ENCODE measurements at places on chromosomes 12 and 14.

- no peak for DNase-seq
Observed at GRCh38 chr14:101360054-101360911, 201.0 kb upstream of the DIO3 start.

DNA sequence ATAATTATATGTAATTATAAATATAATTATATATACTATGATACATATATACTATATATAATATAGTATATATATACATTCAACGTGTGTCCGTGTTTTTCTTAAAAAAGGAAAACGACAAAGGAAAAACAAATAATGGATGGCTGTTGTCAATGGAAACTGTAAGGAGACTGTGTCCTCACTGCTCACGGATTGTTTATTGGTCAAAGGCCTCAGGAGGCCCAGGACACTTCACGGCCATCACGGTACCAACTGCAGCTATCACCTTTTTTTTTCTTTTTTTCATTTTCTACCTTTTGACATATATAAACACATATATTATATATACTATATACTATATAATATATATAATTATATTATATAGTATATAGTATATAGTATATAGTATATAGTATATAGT lies 113.4 kb downstream of the SPTSSA start:
- no peak for DNase-seq

DNA sequence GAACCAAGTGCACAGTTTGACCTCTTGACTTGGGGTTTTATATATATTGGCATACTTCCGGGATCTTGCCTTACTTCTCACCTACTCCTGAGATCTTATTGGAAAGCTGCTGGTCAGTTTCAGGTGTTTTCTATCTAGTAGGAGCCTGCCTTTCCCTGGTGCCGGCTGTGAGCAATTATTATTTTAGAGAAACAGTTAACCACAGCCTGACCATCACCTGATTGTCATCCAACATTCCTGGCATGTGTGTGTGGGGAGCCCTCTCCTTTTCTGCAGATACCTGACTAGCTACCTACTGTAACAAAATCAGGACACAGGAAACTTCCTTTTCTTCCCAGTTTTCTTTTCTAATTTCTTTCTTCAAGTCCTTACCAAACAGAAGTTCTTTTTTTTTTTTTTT lies 220.4 kb downstream of the ATP23 start:
- no peak for DNase-seq

DNA sequence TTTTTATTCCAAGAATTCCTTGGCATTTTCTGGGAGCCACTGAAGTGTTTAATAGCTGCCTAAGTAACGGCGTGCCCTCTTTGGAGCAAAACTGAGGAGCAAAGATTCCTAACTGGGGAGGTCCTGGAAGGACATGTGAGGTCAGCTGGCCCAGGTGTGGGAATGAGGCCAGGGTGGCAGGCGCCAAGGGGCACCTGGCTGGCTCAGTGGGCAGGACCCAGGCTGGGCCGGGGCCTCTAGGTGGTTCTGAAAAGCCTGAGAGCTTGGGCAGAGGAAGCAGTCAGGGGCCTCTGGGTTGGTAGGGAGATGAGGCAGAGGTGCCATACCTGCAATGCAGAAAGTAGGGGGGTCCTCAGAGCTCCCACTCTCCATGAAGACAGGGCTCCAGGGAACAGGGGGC lies 27.1 kb upstream of the DIO3 start:
- no peak for DNase-seq

DNA sequence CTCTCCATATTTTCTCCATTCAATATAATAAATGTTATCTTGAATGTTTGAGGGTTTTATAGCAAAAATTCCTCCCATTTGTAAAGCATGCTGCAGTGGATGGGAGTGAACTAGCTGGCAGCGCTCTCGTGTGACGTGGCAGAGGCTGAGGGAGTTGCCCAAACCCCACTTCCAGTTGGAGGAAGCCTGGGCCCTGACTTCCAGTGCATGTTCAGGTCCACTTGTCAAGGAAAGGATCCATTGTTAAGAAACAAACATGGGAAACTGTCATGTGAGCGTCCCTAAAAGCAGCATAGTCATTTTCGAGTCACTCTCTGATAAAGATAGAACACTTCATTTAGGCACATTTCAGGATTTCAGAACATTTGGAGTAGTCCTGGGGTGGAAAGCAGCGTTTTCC lies 116.6 kb downstream of the SLC25A47 start:
- DNase-seq = peak; percentile 64

DNA sequence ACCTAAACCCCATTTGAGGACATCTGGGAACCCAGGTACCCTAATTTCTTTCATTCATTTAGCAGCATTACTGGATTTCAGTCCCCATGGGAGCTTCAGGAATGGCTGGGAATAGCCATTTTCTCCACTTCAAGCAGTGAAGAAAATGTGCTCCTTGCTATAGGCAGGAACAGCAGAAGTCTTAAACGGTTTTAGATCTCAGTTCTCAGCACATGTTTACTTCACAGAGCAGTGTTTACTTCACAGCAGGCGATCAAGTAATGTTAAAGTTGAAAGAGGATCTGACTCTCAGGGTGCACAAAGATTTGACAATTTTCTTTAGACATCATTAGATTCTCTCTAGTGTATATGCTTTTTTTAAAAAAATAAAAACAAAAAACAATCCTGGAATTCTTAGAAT lies 109.3 kb downstream of the TBC1D30 start:
- no peak for DNase-seq

DNA sequence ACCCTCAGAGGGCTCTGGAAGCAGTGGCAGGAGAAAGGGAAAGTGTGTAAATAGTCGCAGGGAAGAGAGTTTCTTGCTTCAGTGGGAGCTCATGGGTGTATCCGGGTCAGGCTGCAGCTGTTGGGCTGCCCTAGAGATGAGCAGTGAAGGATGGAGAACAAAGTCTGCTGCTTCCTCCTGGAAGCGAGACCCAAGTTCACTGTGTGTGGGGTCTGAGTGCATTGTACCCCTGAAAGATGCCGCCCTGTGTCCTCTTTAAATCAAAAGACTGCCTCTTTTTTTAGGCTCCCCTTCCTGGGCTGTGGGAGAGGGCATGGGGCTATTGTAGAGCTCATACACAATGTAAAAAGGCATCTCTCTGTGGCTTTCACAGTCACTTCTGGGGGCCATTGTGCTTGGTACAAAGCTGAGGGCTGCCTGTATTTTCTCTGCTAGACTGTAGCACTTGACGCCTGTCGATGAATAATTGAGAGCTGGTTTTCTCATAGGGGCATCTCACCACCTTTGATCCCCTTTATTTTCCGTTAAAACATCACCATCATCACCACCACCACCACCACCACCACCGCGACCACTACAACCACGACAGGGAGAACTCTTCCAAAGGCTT lies 16.7 kb downstream of the CHST11 start:
- no peak for DNase-seq

DNA sequence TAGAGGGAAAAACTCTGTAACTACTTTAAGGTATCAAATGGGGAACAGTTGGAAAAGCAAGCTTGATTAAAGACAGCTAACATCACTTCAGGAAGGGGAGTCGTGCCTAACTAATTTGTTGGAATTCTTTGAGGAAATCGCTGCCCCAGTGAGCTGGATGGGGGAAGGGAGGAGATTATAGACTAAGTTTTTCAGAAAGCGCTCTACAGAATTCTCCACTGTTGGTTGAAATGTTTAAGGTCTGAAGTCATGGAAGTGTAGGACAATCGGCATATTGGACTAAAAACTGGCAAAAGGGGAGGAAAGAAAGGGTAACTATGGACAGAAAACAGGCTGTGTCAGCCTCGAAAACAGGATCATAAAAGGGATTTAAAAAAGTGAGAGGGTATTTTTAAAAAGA lies 229.9 kb upstream of the HMGA2 start:
- DNase-seq = no peak

- DNase-seq = no peak
Observed at GRCh38 chr14:22552001-22552826, 36.8 kb downstream of the DAD1 start.

DNA sequence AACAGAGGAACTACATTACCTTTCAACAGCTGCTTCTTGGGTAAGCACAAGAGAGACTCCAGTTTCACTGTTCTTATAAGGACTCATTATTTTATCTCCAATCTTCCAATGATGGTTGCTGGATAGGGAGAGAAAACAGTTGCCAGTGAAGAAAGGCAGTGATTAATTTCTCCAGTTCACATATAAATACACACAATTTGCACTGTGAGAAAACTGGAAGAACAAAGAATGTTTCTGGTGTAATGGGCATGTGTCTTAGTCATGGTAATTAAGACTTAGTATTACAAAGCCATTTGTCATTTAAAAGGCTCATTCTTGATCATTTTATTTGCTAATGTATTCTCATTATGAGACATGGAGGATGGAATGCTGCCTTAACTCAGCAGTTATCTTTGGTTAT lies 78.0 kb upstream of the FAR2 start:
- DNase-seq = no peak

- no peak for DNase-seq
Observed at GRCh38 chr12:98416845-98417244, 98.5 kb upstream of the TMPO start.

DNA sequence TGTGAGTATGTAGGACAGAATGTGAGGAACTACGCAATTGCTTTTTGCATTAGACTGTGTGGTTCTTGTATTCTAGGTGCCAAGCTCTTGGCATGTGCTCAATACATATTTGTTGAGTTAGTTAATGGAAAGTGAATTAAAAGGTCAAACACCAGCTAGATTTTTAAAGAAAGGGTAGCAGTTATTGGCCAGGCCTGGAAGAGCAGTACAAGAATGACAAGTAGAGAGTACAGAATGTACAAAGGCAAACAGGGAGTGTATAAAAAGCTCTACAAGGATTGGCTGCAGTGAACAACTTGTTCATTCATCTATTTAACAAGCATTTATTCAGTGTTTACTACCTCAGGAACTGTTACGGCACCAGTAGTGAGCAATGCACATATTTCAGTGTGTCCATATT lies 854.0 kb upstream of the SEL1L start:
- no peak for DNase-seq

- no peak for DNase-seq
Observed at GRCh38 chr12:66733839-66734238, 55.0 kb upstream of the GRIP1 start.

GRCh38 chr12:129676411-129676810 lies 227.4 kb downstream of the TMEM132D start:
- no peak for DNase-seq

DNA sequence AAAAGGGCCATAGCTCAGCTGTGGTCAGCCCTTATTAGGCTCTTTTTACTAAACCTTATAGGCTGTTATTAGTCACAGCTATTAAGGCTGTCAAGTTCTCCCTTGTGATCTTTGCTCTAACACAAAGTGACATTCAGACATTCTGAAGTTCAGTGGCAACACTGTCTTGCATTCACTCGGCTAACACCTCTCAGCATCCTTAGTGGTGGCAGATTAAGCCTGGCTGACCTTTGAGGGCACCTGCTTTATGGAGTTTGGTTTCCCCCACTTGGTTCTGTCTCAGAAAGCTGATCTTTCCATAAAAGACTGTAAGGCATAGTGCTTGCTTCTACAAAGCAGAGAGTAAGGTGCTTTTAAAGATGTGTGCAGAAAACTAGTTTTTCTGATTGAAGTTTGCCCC lies 677.4 kb upstream of the TMEM132C start:
- no peak for DNase-seq

DNA sequence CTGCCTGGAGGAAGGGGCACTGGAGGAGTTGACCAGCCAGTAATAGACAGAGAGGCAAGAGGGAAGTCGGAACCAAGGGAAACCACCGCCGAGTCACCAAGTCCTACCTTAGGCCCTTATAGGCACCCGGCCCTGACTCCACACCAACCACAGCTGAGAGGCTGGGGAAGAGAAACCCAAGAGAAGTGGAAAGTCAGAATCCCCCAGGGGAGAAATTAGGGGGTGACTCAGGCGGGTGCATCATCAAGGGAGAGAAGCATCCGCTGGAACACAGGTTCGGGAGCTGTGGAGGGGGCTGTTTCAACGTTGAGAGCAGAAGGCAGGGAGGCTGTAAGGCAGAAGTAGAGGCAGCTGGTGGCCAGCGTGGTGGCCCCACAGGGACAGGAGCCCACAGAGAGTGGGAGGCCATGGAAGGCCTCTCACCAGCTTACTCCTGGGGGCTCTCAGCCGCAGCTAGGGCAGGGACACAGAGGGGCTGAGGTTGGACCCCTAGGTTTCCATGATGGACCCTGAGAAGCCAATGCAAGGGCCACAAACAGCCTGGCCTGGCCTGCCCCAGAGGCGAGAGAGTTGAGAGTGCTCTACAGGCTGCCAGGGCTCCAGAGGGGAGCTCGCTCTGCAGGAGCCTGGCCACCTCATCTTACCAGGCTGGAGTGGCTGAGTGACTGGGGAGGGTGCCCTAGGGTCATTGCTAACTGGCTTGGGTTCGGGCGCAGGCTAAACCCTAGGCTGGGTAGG lies 1.4 kb upstream of the TRMT61A start:
- no peak for DNase-seq

- DNase-seq = peak; percentile 17
Observed at GRCh38 chr12:124482901-124483799, 84.3 kb downstream of the NCOR2 start.

Data from left cardiac atrium (tissue), 4 donors.